ENCODE measurements at places on chromosomes 4 and X.

DNA sequence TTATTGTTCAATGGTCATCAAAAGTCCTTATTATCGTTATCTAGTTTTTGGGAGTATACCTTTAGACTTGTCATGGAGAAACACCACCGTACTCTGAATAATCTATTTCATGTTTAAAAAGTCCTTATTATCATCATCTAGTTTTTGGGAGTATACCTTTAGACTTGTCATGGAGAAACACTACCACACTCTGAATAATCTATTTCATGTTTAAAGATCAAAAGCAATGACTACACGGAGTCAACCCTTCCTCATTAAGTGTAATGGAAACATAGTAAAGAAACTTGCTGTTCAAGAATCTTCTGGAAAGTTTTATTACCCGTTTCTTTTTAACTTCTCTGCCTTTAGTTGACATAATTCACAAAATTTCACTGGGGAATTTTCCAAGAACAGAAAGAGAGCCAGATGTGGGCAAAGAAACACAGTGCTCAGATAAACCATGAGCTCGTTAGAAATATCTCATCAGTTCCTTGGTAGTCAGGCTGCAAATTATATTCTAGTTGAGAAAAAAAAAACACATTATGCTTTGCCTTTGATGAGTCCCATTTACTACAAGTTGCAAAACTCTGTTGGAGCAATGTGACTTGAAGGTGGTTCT, 158.8 kb downstream of the AFAP1 start:
- peak; percentile 37 for DNase-seq

DNA sequence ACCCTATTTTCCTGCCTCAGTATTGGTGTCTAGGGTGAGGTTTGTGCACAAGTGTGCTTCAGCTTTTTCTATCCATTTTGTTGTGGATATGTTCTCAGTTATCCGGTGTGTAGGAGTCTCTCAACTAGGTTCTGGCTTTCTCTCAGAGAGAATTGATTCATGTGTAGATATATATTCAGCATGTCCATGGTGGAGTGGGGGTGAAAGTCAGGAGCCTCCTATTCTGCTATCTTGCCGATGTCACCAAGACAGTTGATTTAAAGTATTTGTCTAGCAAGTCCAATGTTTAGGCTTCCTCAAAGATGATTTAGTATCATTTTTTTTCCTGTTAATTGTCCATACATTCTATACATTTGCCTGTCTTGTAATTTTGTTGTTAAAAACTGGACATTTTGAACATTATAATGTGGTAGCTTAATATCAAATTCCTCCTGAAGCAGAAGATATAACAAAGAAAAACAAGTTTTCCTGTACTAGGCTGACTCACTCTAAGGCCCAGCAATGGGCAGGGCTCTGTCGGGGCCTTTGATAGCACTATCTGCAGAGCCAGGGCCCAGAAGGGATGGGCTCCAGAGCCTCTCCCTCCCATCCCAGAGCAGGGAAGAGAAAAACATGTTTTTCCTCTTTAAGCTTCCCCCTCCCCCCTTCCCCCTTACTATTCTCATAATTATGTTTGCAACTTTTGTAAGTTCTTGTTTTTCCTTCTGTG, 37.6 kb downstream of the GLUD2 start:
- DNase-seq, result no peak

DNA sequence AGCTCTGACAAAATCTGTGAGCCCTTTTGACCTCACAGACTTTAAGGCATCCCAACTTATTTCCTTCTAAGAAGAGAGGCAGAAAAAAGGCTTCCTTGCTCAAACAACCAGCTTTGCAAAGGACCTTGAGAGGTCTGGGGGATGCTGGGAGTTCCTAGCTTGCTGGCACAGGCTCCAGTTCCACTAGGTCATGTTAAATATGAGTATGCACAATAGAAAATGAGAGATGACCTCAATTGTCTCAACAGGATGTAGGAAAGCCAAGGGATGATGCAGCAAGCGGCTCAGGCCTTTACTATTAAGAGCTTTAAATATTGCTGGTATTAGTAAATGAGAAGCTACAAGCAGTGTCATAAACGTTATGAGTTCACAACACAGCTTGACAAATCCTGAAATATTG, 13.3 kb upstream of the ZNF827 start:
- DNase-seq, result no peak

- DNase-seq, result peak; percentile 78
Measured at GRCh38 chr4:113979148-113979904, at the start of gene ARSJ. ARSJ (minus strand) TSS chr4:113979647; CDS start chr4:113978834, 813 bp downstream.
